ENCODE measurements at places on chromosomes 3 and 15. TPM values are rescaled to one million over a fixed set of nuclear protein-coding genes. Genes with fewer than 3 reads are reported as not detected.

THPO gene
- total RNA-seq: not detected

GP9 gene
- not detected for total RNA-seq

TOPBP1 gene
- total RNA-seq: 94.1 TPM

CTSH gene
- 57.3 TPM for total RNA-seq

FAM174B gene
- total RNA-seq: 4.9 TPM

MYLK gene
- 0.27 TPM for total RNA-seq

SNURF gene
- 4.3 TPM for total RNA-seq

DNAJA4 gene
- 68.4 TPM for total RNA-seq

ARNT2 gene
- 0.05 TPM for total RNA-seq

UBAP1L gene
- 5.9 TPM for total RNA-seq

SLC28A1 gene
- total RNA-seq: not detected

MGLL gene
- total RNA-seq: 2.5 TPM

CCR3 gene
- total RNA-seq: not detected

AVEN gene
- total RNA-seq: 16.8 TPM

MCTP2 gene
- 93.2 TPM for total RNA-seq

PRSS50 gene
- not detected for total RNA-seq

CDHR4 gene
- not detected for total RNA-seq

CPB1 gene
- total RNA-seq: not detected

SH3BP5 gene
- total RNA-seq: 28.0 TPM

MINDY2 gene
- 9.7 TPM for total RNA-seq

CIB2 gene
- 1.9 TPM for total RNA-seq

A4GNT gene
- total RNA-seq: not detected

ABI3BP gene
- not detected for total RNA-seq

MYO5C gene
- 0.54 TPM for total RNA-seq

PLXNB1 gene
- total RNA-seq: 7.0 TPM

SAXO2 gene
- 0.57 TPM for total RNA-seq

WDR76 gene
- 71.1 TPM for total RNA-seq

CCR4 gene
- 110 TPM for total RNA-seq

LRCH3 gene
- 50.0 TPM for total RNA-seq

TTLL13 gene
- total RNA-seq: 0.29 TPM

NTRK3 gene
- 0.24 TPM for total RNA-seq

Measured in activated T-helper 1 cell treated with anti-CD3 and anti-CD28 coated beads, Interleukin-12 subunit alpha, Interleukin-12 subunit beta, Interleukin-2, Interleukin-4 antibody, amounts not matched to agents 30 ng/mL and 10 ng/mL and 1 ng/mL, durations not matched to agents 14 hours and 24 hours and 36 hours (primary cell).